ENCODE measurements at places on chromosomes 12 and 14.
A peak's percentile ranks its signal among the peaks of the same experiment; 100 is the strongest.

- no peak for DNase-seq
Observed at GRCh38 chr12:99372257-99372920, 275.2 kb upstream of the GARIN6 start.

DNA sequence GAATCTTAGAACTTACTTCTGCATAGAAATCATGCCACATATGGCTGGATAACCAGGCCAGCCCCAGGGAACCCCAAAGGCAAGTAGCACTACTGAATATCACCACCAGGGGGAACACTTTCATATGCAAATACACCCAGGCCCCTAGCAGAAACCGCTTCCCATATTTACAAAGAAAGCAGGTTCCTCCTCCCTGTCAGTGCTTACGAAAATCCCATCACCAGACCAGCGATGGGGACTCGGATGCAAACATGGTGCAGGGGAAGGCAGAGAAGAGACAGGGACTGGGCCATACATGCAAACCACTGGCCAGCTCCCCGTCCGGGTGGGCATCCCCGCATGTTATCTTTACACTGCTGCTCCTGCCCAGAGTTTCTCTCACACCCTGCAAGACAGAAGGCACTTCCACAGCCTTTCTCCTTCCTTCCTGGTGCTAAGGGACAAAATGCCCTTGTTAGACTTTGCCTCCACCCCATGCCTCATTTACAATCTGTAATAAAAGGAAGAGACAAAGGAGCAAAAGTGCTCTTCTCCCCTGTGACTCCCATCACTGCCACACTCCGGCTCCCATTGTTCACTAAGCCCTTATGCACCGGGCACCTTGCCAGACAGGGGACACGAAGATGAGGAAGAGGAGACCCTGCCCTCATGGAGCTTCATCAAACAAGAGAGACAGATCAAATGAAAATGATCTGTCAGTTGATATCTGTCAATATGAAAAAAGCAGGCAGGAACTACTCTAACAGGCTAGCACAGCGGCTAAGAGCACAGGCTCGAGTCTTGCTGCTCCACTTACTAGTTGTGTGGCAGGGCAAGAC is 62.3 kb downstream of the PTPN21 start:
- DNase-seq = peak; percentile 84

DNA sequence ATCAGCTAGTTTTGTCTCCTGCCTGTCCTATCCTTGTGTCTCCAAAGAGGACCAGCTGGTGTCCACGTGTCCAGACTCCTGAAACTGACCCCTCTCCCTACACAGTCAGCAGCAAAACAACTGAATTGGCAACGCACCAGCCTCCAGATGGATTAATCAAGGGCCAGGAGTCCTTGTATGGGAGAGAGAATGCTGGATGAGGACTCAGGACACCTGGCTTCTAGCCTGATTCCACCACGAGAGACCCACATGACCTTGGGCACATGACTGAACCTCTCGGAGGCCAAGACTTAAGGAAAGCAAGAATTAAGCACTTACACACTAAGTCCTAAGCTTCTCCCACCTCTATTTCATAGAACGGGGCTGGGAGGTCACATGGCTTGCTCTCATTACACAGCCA is 60.4 kb upstream of the CMKLR1 start:
- no peak for DNase-seq

DNA sequence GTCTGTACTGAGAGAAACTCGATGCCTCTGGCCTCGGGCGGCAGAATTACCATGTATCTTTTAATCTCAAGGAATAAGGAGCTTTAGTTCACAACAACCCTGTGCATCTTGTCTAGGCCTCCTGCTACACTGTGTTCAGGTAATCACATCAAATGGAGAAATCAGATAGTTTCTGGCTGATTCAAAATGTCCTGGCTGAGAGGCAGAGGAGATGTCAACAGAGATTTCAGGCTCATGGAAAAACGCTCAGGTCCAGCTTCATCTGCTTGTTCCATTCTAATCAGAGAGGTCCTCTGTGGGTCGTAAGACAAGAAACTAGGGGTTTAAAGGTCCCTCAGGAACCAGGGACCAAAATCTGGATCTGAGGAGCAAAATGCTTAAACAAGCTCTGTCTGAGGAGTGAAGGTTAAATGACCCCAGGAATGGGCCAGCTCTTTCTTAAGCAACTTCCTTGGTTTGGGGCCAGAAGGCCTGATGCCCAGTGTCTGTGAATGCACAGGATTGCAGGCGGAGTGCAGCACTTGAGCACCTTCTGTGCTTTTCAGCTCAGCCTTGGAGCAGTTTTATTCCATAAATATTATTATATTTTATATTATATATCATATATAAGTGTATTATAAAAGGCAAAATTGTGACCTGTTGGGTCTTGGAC is 170.2 kb upstream of the PRICKLE1 start:
- peak; percentile 91 for DNase-seq

- DNase-seq = peak; percentile 94
Observed at GRCh38 chr12:108609537-108610335, 11.9 kb upstream of the TMEM119 start.

DNA sequence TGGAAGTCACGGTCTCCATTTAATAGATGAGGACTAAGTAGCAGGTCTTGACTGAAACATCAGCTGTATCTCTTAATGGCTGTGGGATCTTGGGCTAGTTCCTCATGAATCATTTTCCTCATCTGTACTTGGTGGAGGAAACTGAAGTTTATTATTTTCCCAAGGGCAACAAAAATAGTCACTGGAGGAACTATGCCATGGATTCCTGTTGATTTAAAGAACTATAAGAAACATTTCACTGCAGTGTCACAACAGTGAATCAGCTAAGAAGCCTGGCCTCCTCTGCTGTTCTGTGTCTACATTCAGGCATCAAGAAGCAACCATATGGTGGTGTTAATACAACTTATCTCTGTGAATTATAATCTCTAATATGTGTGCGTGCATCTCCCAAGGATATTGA is 200.5 kb downstream of the STXBP6 start:
- DNase-seq = peak; percentile 22

DNA sequence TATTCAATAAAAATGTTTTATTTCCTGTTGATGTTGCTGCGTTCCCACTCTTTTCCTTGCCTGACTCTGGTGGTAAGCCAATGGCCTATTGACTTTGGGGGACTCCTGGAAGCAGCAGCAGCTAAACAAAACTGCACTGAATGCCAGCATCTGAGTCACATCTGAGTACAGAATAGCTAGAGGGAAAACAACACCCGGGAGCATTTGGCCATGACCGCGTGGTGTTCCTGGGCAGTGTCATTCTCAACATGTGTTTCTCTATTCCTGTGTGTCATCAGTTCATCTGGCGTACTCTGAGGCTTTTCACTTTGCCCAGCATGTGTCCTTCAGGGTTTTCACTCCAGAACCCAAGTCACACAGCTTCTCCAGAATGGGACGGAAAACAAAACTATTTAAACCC is 238.8 kb downstream of the PAWR start:
- peak; percentile 86 for DNase-seq

GRCh38 chr14:34662561-34663088 is 32.7 kb upstream of the SNX6 start:
- no peak for DNase-seq

DNA sequence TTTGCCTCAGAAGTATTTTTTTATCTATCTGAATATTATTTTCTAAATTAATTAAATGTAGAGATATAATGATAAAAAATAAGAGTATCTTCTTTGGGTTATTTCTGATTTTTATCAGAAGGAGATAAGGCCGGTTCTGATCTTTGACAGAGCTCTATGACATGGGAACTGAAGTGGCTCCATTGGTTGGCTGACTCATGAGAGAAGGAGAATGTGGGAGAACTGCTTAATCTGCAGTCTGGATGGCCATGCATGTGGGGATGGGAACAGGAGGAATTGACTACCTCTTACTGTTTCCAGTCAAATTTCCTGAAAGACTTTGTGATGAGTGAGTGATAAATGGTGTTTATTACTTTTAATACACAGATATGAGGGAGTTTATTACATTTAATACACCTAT is 155.8 kb upstream of the ATP2B1 start:
- no peak for DNase-seq

- DNase-seq = peak; percentile 35
Observed at GRCh38 chr14:71113376-71113775, 206.1 kb downstream of the PCNX1 start.

GRCh38 chr12:98062464-98063245 is 452.7 kb upstream of the TMPO start:
- no peak for DNase-seq

- no peak for DNase-seq
Observed at GRCh38 chr12:100017056-100017455, 32.3 kb upstream of the ANKS1B start.

- DNase-seq = no peak
Observed at GRCh38 chr12:75606956-75607355, 95.5 kb upstream of the KRR1 start.

GRCh38 chr12:132454933-132455418 is 35.0 kb upstream of the FBRSL1 start:
- no peak for DNase-seq

DNA sequence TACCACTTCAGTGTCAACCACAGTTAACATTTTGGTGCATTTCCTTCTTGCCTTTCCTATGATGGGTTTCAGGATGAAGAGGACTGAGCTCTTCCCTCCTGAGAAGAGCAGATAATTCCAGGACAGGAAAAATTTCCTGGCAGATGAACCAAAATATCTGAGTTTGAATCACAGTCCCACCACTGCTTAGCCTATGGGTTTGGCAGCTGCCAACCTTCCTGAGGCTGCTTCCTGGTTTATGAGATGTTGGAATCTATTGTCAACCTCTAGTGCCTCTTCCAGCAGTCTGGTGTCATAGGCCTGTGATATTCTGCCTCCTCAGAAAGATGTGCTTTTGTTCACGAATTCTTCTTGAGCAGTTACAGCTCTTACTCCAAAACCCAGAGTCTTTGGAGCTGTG is 197.4 kb upstream of the FRMD6 start:
- DNase-seq = no peak

DNA sequence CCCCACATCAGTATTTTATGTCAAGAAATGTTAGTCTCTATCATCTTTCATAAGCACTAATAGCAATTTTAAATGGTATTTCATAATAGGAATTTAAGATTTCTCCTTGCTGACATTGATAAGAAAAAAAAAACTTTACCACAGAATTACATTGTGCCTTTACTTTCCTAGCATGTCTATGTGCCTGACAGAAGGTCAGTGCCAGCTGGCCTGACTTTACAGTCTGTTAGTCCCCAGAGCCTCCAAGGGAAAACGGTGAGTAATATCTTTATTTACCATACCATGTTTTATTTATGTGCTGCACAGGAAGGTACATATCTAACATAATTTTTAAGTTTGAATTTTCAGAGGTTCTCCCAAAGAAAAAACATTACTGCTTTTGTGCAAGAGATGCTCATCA is 152.0 kb upstream of the AEBP2 start:
- DNase-seq = peak; percentile 68

DNA sequence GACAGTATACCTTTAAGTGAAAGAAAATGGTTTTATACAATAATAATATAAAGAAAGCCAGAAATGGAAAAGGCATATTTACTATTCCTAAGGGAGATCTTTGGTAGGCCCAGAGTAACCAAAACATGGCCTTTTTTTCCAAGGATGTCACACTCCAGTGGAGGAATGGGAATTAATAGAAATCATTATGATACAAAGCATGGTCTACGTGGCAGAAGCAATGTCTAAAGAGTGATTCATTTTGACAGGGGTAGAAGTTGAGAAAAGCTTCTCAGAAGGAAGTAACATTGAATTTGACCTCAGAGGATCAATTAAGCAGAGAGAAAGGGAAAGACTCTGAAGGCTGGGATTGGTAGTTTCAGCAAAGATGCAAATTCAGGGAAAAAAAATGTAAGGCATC is 208.6 kb downstream of the BTG1 start:
- no peak for DNase-seq

GRCh38 chr14:68137704-68138619 is 318.4 kb downstream of the RAD51B start:
- peak; percentile 87 for DNase-seq

GRCh38 chr14:33930439-33930838 is 20.4 kb downstream of the EGLN3 start:
- DNase-seq = no peak

- DNase-seq = no peak
Observed at GRCh38 chr12:124036171-124036598, 63.2 kb downstream of the ZNF664 start.

DNA sequence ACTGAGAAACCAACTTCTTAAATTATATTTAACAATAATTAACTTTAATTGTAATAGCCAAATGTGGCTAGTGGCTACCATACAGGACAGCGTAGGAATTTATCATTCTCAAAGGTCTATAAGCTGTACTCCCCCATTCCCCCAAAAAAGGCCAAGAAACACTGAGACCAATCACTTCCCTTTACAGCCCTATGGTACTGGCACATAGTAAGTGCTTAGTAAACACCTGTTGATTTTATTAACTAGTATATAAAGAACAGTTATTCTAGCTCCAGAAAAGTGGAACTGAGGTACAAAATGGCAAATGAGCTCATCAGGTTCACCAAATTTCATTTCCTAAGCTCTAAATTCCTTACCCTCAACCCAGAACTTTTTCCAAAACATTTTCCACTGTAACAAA is 6.1 kb upstream of the SRSF9 start:
- no peak for DNase-seq

DNA sequence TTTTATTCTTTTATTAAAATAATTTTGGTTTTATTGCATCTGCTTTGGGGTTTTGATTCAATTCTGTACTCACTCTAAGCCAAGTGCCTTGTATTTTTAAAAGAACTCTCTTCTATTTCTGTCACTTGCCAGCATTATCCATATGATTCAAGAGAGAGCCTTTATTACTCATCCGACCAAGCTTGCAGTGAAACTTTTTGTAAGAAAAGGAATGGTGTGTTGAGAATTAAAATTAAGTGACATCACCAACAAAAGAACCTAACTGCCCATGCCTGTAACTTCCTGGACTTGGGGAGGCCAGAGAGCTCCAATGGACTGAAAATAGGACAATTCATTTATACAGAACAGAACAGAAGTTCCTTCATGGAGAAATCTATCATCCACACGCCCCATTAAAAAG is 52.1 kb downstream of the GALNT4 start:
- DNase-seq = peak; percentile 77

DNA sequence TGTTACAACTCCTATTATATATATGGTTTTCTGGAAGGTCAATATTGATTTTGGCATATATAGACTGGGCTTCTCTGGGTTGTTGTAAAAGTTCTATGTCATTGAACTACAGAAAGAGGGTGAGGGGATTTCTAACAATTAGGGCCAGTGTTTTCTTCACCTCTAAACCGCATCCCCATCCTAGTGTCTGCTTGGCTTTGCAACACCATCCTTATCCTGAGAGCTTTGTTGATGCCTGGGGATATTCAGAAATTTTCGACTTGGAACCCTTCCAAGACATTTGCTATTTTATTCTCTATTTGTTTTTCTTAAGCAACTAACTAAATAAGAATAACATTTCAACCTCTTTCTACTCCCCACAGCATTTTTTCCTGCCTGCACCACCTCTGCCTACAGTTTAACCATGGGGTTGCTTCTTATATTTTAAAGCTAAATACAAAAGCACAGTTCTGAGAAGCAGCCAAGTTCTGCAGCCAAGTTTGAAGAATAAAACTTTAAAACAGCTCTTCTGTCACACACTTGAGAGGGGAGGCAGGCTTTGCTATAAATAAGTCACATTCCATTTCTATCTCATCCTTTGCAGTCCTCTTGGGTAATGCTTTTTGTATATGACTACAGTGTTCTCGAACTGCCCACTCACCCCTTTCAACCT is 53.4 kb downstream of the RGS6 start:
- DNase-seq = no peak

- DNase-seq = no peak
Observed at GRCh38 chr12:99029511-99030271, 384.6 kb downstream of the APAF1 start.

GRCh38 chr14:41925409-41925808 is 318.7 kb downstream of the LRFN5 start:
- peak; percentile 59 for DNase-seq

GRCh38 chr12:30269496-30269895 is 426.2 kb downstream of the IPO8 start:
- DNase-seq = peak; percentile 21

GRCh38 chr12:120237360-120238171 is 28.0 kb downstream of the PXN start:
- peak; percentile 91 for DNase-seq

Measured in fibroblast of the aortic adventitia (primary cell).